ENCODE measurements at places on chromosomes 2 and 18.

DNA sequence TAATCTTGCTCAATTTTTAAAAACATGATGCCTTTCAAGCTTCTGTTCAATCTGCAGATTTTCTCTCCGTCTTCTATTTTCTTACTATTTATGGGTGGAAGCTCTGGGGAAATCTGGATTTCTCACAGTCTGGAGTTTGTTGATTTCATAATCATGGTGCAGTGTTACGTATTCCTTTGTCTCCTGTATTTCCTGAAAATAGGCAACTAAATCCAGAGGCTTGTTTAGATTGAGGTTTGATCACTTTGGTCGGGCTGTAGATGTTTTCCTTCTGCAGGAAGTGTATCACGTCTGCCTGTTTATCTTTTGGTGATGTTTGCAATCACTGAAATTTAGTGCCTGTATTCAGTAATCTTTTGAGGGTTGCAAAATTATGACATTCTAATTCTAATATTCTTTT is 487.7 kb downstream of the LRRTM4 start:
- no peak overlapping the region for H3K27ac ChIP-seq
- H3K4me3 ChIP-seq = no peak overlapping the region
- H3K27me3 ChIP-seq = no peaks in the 10 kb centered on the region
- no peaks in the 10 kb centered on the region for H3K4me1 ChIP-seq
- no peaks in the 10 kb centered on the region for H3K36me3 ChIP-seq

DNA sequence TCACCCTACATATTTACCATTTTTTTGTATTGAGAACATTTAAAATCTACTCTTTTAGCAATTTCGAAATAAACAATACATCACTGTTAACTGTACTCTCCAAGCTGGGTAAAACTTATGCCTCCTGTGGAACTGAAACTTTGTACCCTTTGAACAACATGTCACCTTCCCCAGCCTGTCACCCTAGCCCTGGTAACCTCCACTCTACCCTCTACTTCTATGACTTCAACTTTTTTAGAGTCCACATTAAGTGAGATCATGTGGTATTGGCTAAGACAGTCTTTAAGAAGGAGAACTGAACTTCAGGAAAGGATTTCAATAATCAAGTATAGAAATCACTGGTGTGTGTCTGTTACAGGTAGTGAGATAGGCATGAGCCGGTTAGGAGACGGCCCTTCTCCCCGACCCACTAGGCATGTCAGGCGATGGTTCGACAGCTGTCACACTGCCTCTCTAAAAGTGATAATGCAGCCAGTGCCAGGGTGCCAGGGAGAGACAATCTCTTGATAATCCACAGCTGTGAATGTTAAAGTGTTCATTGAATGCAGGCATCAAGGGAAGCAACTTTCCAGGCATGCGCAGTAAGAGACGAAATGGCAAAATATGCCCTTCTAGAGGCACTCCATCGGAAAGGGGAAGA is 74.6 kb upstream of the RNF152 start:
- H3K4me3 ChIP-seq = no peak overlapping the region
- no peaks in the 10 kb centered on the region for H3K4me1 ChIP-seq
- DNase-seq = no peak

GRCh38 chr2:236673126-236673822 is 103.6 kb downstream of the ACKR3 start:
- H3K4me1 ChIP-seq = no peaks in the 10 kb centered on the region
- H3K27ac ChIP-seq = no peak overlapping the region
- no peak overlapping the region for H3K4me3 ChIP-seq
- H3K27me3 ChIP-seq = no peaks in the 10 kb centered on the region
- no peak for DNase-seq

DNA sequence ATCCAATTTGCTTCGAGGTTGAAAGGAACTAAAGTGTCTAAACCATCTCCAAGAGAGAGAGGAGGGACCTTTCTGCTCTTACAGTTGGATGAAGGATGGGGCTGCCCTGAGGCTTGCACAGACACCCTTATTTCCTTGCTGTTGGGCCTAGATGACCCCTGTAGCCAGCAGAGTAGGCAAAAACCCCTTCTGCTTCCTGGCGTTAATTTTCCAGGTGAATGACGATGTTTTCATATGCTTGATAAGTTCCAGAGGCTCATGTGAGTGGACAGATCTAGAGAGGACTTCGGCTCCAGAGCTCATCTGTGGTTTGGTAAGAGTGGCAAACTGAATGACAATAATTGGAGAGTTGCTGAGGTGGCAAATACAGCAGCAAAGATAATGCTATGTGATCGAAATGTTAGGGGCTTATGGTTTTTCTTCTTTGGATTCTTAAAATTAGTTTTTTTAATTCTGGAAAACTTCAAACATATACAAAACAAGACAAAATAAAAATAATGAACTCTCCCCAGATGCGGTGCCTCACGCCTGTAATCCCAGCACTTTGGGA is 98.6 kb upstream of the MAP4K3 start:
- H3K36me3 ChIP-seq = no peaks in the 10 kb centered on the region
- DNase-seq = no peak
- H3K4me1 ChIP-seq = no peaks in the 10 kb centered on the region
- H3K27ac ChIP-seq = no peak overlapping the region
- H3K27me3 ChIP-seq = no peaks in the 10 kb centered on the region

DNA sequence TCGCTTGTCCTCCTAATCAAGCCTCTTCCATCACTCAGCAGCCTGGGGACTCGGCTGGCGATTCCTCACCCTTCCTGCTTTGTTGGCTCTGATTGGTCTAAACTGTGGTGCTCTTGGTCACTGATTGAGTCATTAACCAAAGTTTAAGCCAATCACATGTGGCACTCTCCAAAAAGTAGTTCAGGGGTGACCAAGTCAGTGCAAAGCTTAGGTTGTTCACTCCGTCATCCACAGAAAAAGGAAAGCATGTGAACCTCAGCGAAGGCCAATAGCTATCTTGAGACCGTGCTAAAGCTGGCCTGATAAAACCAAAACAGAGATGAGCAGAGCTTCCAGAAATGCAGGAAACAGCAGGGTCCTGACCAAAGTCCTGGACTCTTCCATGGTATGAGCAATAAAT is 4.9 kb downstream of the ALPK2 start:
- no peaks in the 10 kb centered on the region for H3K36me3 ChIP-seq
- H3K27ac ChIP-seq = no peak overlapping the region
- no peak overlapping the region for H3K4me3 ChIP-seq
- H3K27me3 ChIP-seq = no peaks in the 10 kb centered on the region
- DNase-seq = no peak

DNA sequence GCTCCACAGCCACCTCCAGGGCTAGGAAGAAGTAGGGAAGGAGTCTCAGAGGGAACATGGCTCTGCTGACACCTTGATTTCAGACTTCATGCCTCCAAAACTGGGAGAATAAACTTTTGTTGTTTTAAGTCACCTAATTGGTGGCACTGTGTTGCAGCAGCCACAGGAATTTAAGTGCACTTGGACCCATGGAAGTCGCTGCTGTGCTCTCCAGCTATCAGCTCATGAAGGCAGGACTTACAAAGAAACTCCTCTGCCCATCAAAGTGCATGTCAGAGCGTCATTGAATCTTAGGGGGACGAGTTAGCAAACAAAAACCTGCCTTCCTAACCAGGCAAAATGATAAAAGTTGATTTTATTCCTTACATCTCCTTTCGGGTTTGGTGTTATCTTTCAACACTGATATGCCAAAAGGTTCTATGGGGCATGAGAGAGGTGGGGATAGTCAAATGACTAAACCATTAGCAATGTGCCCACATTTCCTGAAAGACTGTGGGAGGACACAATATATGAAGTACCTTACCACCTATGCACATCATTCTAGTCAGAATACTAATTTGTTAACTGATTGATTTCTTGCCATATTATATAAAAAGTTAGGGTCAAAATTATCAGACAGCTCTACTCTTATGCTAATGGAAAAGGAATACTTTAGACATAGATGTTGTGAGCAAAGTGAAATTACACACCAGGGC is 235.8 kb upstream of the TNP1 start:
- no peaks in the 10 kb centered on the region for H3K27me3 ChIP-seq
- H3K4me3 ChIP-seq = no peak overlapping the region
- no peak for DNase-seq
- H3K36me3 ChIP-seq = no peaks in the 10 kb centered on the region
- H3K27ac ChIP-seq = no peak overlapping the region

DNA sequence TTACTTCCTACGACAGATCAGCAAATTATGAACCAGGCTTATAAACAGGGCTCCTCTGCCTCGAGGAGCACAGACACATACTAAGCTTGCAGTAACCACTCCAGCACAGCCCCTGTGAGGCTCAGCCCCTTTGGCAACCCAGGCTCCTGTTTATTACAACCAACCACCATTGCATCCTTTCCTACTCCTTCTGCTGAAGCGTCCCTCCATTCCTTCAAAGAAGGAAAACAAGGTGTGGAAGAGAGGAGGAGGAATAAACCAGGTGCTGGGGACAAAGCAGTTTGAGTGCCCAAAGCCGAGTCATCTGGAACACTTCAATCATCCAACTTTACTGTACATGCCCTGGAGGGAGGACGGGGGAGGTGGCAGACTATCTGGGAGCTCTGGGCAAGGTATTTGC is 87.2 kb upstream of the MGAT4A start:
- H3K4me1 ChIP-seq = no peaks in the 10 kb centered on the region
- no peaks in the 10 kb centered on the region for H3K36me3 ChIP-seq
- no peak overlapping the region for H3K4me3 ChIP-seq
- H3K27me3 ChIP-seq = no peaks in the 10 kb centered on the region
- no peak for DNase-seq

- H3K27me3 ChIP-seq = no peaks in the 10 kb centered on the region
- H3K4me3 ChIP-seq = peak overlapping the region; percentile 48
- H3K4me1 ChIP-seq = peaks cover 6% of the 10 kb centered on the region
- no peak for DNase-seq
- no peak overlapping the region for H3K27ac ChIP-seq
Measured at GRCh38 chr2:241844066-241844728, 14.5 kb downstream of the PDCD1 start.

DNA sequence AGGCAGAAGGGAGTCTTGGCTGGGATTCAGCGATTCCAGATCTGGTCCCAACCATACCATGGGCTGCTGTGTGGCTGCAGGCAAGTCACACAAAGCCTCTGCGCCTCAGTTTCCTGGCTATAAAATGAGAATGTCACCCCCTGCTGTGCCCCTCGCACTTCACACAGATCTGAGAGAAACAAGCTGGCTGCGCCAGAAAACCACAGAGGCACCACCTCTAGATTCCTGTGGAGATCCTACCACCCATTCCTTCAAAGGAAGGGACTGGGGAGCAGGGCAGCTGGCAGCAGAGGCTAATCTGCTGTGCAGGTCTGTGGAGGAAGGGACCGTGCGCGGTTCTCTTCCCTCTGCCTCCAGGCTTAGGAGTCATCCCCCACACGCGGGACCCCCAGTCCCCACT is 19.8 kb downstream of the NEURL3 start:
- H3K27ac ChIP-seq = peak overlapping the region; percentile 93
- no peaks in the 10 kb centered on the region for H3K4me1 ChIP-seq
- H3K36me3 ChIP-seq = no peaks in the 10 kb centered on the region
- DNase-seq = no peak
- H3K4me3 ChIP-seq = peak overlapping the region; percentile 47

GRCh38 chr2:11388262-11389051 is 44.0 kb upstream of the ROCK2 start:
- H3K4me3 ChIP-seq = no peak overlapping the region
- no peaks in the 10 kb centered on the region for H3K36me3 ChIP-seq
- H3K4me1 ChIP-seq = no peaks in the 10 kb centered on the region

GRCh38 chr2:143399631-143400069 is 270.4 kb downstream of the ARHGAP15 start:
- no peak for DNase-seq
- no peak overlapping the region for H3K4me3 ChIP-seq
- no peak overlapping the region for H3K27ac ChIP-seq
- no peaks in the 10 kb centered on the region for H3K27me3 ChIP-seq
- H3K36me3 ChIP-seq = no peaks in the 10 kb centered on the region

DNA sequence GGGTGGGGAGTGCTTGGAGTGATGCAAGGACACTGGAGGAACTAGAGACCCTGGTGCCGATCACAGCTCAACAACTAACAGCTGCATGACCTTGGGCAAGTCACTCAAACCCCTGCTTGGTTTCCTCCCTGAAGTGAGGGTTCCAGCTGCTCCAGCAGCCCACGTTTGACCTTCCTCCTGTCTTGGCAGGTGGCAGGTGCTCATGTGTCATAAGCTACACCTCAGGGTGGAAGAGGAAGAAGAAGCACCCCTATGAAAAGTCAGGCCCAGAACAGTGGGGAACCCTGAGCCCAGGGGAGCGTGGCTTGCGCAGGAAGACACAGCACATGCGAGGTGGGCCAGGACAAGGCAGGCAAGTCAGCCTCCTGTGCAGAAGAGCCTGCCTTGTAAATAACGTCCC is 42.4 kb downstream of the MRPL35 start:
- no peak overlapping the region for H3K4me3 ChIP-seq
- no peaks in the 10 kb centered on the region for H3K4me1 ChIP-seq
- H3K27ac ChIP-seq = no peak overlapping the region
- no peak for DNase-seq

DNA sequence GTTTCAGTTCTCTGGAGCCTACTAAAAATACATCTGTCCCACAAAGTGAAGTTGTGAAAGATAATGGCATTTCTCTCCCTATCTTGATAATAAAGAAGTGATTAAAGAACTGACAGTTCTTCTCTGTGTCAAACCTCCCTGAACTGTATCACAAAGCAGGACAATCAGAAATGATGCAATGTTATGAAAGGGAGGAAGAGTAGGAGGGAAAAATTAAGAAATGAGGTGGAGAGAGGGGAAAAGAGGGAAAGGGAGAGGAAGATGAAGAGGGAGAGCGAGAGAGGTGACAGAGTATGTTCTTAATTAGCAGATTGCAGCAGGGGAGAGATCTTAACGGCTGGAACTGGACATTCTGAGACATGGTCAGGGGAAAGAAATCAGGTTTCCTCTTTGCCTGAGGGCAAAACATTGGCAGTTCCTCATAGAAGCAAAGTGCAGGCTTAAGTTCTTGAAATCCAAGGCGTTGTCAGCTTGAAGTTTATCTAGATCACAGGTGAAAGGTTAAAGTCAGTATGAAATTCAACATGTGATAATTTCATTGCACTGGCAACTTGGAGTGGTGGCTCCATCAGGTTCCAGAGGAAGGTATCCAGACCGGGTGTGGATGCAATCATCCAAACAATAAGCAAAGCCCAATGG is 54.6 kb downstream of the RDH14 start:
- H3K4me1 ChIP-seq = no peaks in the 10 kb centered on the region
- H3K36me3 ChIP-seq = no peaks in the 10 kb centered on the region
- H3K27me3 ChIP-seq = no peaks in the 10 kb centered on the region

All from breast epithelium (tissue), 4 donors.